Cortex of kidney (tissue), 1 donor: ENCODE measurements at places on chromosomes 1 and 21.

DNA sequence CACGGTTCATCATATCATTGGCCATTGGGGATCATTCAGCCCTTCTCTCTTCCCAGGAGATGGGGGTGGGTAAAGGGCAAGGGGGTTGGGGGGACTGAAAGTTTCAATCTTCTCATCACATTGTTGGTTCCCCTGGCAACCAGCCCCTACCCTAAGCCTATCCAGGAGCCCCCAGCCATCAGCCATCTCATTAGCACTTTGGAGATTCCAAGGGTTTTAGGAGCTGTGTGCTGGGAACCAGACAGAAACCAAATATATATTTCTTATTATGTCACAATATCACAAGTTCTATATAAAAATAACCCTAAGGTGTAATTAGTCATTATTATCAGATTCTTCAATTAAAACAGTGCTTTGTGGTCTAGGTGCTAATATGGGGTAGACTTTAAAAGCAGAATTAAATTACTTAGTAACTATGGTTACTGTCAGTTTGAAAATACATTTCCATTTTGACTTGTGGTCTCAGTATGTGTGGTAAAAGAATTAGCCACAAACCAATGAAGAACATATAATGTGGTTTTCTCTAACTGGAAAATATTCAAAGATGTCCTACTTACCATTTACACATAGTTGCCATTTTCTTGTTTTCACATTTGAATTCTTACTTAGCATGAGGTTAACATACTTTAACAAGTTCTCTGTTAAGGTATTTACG is 28.1 kb downstream of the IL23R start:
- DNase-seq = no peak

- no peak for DNase-seq
These were observed 369.4 kb downstream of the TBX15 start for GRCh38 chr1:118618618-118619340.

GRCh38 chr1:40404670-40405462 is 31.3 kb downstream of the SMAP2 start:
- no peak for DNase-seq

GRCh38 chr1:75174031-75174760 is 40.0 kb downstream of the LHX8 start:
- DNase-seq = no peak

DNA sequence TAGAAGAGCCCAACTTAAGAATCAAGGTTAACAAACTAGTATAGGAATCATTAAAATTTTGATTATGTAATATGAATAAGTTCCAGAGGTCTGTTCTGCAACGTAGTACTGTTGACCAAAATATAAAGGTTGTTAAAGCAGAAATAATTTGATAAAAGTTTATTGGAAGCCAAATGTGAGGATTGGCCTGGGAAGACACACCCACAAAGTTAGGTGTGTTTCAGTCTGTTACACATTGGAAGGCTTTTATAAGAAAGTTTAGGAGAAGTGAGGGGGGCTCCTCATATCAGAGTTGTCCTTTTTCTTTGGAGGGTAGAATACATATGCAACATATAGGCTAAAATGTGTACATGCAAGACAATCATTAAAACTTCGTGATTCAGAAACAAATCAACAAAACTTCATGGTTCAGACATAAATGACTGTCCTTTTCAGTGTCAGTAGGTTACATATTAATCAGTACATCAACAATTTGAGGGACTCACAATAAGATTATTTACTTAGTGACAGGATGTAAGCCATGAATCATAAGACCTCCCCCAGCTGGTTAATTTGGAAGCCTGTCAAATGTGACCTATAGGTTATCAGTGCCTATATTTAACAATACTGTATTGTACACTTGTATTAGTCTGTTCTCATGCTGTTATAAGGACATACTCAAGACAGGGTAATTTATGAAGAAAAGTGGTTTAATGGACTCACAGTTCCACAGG is 245.0 kb upstream of the B3GALT2 start:
- DNase-seq = no peak

- DNase-seq = peak; percentile 50
These were observed 8.8 kb upstream of the CEP85 start for GRCh38 chr1:26225033-26225831.

- DNase-seq = no peak
These were observed 13.3 kb downstream of the UTS2 start for GRCh38 chr1:7839526-7839925.

DNA sequence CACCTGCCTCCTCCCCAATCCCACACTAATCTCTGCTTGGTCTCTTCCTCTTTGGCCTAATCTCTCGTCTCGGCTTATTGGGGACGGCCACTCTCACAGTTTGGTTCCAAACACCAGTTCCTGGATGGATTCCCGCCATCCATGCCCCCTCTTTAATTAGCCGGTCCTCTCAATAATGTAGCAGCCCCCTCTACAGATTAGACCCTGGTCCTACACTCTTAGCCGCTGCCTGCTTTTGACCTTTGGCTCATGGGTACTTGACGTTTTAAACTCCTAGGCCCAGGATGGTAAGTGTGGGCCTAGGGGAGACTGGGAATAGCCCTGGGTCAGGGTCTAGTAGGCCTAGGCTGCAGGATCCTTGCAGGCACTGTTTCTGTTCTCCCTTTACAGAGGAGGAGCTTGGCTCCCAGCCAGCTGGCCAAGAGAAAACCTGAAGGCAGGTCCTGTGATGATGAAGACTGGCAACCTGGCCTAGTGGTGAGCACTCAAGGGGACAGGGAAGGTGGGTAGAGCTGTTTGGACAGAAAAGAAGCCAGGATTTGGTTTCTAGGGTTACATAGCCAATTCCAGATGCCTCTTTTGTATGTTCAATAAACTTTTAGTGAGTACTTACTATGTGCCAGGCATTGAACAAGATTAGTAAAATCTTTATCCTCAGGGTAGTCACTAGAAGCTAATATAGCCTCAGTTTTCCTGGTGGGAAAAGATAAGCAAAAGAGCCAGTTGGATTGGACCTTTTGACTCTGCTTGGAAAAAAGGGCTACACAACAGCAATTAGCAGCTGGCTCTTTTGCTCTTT is 758 bp downstream of the RAD54L start:
- DNase-seq = no peak

DNA sequence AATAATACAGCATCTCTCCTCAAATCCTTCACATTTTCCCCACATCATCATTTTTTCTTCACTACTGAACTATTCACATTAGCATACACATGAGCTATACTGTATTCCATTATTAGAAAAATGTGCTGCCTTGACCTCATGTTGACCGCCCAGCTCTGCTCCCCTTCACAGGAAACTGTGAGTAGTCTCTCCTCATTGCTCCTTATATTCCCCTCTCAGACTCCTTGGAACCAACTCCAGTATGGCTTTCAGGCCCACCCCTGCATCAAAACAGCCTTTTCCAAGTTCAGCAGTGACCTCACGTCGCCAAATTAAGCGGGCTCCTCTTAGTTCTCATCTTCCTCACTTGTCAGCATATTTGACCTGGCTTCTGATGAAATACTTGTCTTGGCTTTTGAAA is 59.2 kb upstream of the SPAG17 start:
- no peak for DNase-seq

DNA sequence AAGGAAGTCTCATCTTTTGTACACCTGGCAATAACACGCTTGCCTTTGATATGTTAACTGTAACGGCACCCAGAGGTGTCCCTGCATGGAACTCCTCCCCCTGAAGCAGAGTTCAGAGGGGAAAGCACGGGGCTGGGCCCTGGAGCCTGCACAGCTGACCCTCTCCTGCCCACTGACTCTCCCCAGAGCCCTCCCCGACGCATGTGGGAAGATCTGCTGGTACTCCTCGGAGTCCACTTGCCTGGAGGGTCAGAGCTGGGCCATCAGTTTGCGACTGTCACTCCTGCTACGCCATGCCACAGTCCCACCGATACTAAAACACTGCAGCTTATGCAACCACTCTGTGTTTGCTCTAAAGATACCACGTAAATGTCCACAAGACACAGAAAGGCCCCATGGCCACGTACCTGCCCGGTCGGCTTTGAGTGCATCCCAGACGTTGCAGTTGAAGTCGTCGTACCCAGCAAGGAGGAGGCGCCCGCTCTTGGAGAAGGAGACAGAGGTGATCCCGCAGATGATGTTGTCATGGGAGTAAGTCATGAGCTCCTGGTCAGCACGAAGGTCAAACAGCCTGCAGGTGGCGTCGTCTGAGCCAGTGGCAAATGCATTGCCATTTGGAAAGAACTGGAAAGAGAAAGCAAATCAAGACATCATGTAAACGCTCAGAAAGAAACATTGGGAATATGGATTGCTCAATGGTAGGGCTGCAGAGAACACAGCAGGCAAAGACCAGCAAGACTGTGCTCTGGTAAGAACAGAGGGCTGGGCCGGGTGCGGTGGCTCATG is 10.6 kb upstream of the NADK start:
- no peak for DNase-seq

GRCh38 chr21:44499631-44500030 is 40.4 kb downstream of the KRTAP10-1 start:
- no peak for DNase-seq

DNA sequence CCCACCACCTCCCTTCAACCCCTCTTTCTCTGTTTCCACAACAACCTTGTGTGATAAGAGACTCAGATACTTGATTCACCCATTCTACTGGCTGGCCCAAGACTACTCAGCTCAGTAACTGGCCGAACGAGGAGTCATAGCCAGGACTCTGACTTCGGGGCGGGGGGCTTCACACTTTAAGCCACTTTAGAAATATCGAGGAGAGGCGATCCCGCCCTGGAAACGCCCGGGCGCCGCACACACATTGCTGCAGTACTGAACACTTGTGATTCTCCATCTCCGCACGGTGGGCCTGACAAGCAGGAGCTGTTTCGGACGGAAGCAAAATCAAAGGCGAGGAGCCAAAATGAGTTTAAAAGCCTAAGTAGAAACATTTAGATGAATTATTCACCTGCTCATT is 182.1 kb downstream of the NPHP4 start:
- DNase-seq = no peak

DNA sequence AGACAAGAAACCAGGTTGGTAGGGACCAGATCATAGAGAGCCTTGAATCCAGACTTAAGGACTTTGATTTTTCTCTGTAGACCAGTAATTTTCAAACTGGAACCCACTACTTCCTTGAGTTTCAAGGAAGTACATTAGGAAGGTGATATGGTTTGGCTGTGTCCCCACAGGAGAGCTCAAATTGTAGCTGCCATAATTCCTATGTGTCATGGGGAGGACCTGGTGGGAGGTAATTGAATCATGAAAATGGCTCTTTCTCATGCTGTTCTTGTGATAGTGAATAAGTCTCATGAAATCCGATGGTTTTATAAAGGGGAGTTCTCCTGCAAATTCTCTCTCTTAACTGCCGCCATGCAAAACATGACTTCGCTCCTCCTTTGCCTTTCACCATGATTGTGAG is 10.1 kb upstream of the PRKAA2 start:
- no peak for DNase-seq

- DNase-seq = no peak
These were observed 18.6 kb downstream of the FAM151A start for GRCh38 chr1:54604572-54605370.
